ENCODE measurements at places on chromosomes 4 and X. TPM values are rescaled to one million over a fixed set of nuclear protein-coding genes. Genes with fewer than 3 reads are reported as not detected.

PGM2 gene
- 65.9 TPM for total RNA-seq

SPANXB1 gene
- total RNA-seq = not detected

DCAF16 gene
- 30.5 TPM for total RNA-seq

GAGE12J gene
- not detected for total RNA-seq

TEX13B gene
- total RNA-seq = not detected

DNA sequence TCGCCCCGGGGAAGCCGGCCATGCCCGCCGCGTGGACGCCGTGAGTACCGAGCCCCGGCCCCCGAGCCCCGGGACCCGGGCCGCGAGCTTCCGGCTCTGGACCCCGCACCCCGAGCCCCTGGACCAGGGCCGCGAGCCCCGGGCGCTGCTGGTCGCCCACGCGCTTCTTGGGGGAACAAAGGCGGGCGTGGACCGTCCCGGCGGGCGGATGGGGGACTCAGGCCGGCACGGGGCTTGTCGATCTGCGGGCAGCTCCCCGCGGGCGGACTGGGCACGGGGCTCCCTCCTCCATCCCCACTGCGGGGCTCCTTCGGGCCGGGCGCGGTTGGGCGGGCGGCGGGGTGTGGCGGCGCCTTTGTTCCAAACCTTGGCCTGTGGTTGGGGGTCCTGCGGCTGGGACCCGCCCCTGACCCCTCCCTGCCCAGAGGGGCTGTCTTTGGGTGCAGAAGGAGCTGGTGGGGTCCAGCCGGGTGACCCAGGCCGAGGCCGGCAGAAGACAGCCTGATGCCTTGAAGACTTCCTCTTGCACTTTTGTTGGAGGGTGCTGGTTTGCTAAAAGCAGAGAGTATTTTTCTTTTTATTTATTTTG lies 25.2 kb upstream of the ADD1 start:
- no peak for DNase-seq

- no peak for DNase-seq
Measured at GRCh38 chrX:19554786-19555185, 39.5 kb upstream of the MAP3K15 start.

DNA sequence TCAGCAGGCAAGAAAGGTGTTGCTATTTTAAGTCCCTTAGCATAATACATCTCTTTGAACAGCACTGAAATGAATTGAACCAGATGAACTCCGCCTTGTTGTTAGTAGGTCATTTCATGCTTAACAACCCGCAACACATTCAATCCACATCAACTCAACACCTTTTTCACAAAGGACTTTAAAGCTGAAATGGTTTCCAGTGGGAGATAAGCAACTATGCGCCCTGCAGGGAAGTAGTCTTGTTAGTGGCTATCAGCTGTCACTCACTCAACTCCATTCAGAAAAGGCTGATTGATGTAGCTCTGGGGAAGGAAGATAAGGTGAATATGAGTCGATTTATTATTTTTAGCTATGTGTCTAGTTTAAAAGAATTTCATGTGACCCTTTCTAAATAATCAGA lies 46.0 kb downstream of the ATP8A1 start:
- DNase-seq = no peak

DNA sequence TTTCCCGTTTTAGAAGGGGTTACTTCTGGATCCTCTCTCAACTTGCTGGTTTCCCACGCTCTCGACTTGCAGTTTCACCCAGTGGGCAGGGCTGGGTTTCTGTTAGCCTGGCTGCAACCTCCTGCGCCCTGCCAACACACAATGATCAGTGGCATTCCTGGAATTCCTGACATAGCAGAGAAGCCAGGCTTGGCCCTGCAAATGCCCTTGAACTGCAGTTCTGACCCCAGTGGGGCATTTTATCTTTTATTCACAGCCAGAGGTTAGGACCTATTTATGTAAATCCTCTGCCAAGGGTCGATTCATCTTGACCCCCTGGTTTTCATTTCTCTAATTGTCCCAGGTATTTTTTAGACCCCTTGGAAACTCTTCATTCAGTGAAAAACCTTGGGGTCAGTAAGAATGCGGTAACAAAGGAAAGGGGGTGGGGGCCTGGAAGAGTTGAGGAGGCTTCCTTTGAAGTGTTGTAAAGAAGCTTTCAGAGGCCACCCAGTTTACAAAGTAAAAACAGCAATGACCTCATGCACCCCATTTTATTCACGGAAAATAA lies 217.6 kb downstream of the ZNF674 start:
- no peak for DNase-seq

DNA sequence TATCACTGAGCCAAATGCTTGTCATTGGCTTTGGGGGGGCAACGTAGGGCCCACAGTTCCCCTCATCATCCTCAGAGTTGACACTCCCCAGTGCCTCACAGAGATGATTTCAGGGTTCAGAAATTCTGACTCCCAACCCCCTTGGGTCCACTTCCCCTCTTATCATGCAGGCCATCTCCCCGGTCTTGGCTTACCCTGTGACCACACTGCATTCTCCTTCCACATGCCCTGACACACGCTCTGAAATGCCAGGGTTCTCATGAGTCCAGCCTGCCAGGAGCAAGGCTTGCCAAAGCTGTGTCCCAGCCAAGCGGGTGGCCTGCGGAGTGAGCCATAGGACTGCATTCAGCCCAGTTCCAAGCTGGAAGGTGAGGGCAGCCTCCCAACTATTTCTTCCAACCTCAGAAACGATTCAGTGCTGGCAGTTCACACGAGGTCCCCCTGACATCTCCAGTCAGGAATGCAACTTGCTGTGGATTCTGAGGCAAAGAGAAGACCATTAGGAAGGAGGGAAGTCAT lies 101.2 kb downstream of the SMIM20 start:
- DNase-seq = no peak

GRCh38 chr4:144399927-144400326 lies 246.0 kb upstream of the HHIP start:
- DNase-seq = no peak

DNA sequence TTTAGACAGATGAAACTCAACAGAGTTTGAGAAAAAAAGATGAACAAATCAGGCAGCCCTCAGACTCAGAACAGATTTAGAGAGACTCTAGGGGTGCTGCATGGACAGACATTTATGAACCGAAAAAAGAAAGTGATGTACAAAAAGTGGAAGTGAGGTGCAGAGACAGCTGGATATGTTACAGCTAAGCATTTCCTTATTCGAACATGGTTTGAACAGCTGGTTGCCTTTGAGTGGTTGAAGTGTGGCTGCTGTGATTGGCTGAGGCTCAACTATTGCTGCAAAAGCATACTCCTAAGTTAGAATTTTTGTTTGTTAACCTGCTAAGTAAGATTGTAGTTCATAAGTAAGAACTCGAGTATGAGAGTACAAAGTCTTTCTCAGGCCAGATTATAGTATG lies 331.5 kb upstream of the PABPC4L start:
- no peak for DNase-seq

DNA sequence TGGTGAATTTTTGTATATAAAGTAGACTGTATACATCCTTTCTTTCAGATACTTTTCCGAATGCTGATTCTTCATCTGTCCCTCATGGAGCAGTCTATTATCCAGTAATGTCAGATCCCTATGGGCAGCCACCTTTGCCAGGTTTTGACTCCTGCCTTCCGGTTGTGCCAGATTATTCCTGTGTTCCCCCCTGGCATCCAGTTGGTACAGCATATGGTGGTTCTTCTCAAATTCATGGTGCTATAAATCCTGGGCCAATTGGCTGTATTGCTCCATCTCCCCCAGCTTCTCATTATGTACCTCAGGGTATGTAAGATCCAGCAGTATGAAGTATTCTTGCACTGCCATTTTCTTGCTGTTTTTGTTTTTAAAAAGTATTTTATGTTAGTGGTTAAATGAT lies 78.7 kb downstream of the ALG13 start:
- no peak for DNase-seq

DNA sequence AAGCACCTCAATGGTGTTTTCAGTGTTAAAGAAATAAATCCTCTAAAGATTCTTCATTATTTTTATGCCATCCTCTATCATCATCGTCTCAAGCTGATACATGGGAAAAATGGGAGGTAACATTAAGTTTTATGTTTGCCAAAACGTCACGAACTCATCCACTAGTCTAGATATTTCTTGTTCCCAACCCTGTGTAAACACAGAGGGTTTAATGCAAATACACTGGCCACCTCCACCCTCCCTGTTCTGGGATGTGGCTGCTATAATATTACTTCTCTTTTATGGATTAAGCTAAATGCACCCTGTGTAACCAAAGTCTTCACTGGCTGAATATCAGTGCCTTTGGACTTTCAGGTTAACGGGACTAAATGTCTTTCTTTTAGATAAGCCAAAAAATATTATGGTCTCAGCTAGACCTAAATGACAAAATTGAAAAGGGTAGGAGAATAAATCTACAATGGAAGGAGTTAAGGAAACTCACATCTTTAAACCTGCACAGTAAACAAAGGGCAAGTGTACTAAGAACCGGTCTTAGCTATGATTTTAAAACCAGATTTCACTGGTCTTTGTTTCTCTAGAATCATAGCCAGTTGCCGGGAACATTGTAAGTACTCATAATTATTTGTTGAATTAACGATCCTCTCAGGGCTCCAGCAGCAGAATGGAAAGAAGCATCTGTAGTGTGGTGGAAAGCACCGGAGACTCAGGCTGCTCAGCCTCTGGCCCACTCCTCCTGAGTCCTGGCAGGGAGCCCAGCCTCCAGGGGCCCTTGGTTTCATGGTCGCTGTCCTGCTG lies 103.5 kb upstream of the NOCT start:
- no peak for DNase-seq

DNA sequence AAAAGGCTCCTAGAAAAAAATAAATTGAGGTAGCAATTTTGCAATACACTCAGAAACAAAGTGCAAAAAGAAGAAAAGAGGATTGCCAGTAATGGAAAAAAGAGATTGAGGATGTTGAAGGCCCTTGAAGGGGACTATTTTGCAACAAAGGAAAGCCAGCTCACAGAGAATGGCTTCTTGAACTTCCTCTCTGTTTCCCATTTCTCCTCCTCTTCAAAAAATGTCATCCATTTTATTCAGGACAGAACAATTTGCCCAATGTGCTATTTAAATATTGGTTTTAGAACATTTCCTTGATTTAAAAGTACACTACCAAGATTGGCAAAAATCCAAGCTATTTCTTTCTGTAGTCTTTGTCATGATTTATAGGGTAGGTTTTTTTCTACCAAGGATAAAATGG lies 60.2 kb downstream of the GASK1B start:
- no peak for DNase-seq

DNA sequence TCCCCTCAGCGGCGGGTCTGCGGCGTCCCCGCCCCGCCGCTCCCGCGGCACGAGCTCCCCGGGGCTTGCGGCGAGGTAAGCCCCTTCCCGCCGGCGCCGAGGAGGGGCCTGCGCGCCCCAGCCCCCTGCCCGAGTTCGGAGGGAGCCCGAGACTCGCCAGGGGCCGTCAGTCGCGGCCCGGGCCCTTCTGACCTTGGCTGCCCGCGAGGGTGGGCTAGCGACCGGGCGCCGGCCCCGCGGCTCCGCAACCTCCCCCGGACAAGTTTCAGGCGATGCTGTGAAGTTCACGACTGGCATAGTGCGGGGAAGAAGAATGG lies 554 bp downstream of the CDKL5 start:
- DNase-seq = peak; percentile 2

DNA sequence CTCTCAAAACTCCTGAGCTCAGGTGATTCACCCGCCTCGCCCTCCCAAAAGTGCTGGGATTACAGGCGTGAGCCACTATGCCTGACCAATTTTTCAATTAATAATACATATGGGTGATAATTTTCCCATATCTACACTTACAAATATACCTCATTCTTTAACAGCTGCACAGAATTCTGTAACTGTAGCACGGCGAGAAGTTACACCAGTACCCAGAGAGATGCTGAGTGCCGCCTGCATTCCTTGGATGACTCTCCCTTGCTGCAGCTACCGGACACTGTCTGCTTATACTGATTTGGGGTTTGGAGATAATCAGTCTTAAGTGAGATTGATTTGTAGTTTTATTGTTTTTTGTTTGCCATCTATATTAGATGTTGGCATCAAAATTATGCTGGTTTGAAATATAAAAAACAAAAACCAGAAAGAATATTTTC lies 5.8 kb downstream of the TIFA start:
- DNase-seq = no peak

GRCh38 chrX:29487714-29488113 lies 727.6 kb upstream of the MAGEB2 start:
- DNase-seq = no peak

DNA sequence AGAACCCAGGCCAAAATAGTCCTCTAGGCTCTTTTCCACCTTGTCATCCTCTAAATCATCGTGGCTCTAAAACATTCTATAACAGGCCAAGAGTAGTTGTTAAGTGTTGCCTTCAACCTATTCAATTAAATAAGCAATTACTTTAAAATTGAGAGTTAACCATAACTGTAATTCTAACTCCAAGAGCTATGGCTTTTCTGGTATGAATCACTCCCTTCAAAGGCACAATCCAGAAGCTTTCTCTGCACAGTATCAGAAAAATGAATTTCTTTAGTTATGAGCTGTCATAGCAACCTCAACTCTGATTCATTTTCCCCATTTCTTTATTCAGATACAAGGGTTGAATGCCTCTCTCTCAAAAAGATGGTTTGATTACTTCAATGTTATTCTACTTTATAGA lies 21.7 kb downstream of the INPP4B start:
- DNase-seq = no peak

DNA sequence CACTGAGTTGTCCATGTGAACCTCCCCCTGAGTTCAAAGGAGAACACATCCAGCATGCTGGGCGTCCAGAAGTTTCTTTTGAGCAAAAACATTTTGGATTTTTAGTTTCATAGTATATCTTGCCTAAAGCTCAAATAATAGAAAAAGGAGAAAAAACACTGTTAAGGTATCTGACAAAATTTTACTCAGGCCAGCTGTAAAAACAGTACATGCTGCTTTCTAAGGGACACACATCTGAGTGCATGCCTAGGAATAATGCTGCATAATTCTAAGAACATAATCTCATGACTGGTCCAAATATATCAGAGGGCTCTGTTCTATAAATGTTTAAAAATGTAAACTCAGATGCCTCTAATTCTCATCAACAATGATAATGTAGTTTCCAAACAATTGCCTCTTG lies 561.3 kb upstream of the INTU start:
- DNase-seq = no peak

DNA sequence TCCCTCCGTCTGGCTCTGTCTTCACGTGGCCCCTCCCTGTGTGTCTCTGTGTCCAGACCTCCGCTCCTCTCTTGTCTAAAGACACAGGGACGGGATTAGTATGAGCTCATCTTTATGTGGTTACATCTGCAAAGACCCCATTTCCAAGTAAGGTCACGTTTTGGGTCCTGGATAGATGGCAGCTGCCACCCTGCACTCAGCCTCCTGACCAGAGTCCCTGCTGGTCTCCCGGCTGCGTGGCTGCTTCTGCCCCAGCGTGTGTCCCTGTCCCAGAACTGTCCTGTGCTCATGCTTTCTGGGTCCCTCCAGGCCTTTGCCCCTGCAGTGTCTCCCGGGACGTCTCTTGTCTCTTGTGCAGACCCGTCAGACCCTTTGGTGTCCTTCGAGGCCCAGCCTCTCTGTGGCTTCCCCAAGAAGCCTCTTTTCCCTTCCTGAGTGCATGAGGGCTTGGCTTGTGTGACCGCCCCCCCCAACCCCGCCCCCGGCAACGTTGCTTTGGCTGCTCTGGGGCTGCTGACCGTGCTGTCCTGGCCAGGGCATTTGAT lies 107.3 kb downstream of the PSAPL1 start:
- no peak for DNase-seq

- no peak for DNase-seq
Measured at GRCh38 chrX:65516756-65517155, 17.8 kb downstream of the LAS1L start.
